ENCODE measurements at places on chromosomes 3 and 15.

- no peak for DNase-seq
Measured at GRCh38 chr15:80998251-80998650, 2.5 kb upstream of the TLNRD1 start.

GRCh38 chr3:8499181-8499611 is 2.4 kb upstream of the LMCD1 start:
- DNase-seq, result no peak

GRCh38 chr15:25175789-25176615 is 221.2 kb downstream of the SNRPN start:
- DNase-seq, result no peak

DNA sequence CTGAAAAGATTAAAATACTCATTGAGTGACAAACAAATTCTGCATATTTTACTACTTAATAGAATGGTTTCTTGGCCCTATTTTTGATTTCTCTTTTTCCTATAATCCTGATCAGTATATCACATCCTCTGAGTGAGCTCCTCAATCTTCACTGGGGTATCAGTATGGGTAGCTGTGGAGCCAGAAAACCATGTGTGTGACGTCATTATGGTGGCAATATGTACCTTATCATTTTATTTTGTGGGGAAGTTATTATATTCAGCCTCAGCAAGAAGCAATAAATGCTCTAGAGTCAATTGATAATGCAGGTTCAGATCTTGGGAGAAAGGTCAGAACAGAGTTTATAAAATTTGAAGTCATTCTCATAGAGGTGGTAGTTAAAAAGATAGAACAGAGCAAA is 1135.7 kb upstream of the CADM2 start:
- no peak for DNase-seq

DNA sequence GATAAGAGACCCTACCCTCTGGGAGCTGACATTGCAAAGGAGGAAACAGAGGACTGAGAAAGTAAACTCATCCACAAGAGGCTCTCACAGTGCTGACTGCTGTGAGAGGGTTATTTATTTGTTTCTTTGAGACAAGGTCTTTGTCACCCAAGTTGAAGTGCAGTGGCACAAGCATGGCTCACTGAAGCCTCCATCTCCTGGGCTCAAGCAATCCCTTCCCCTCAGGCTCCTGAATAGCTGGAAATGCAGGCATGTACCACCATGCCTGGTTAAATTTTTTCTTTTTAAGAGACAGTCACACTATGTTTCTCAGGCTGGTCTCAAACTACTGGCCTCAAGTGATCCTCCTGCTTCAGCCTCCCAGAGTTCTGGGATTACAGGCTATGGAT is 52.8 kb downstream of the FBLN2 start:
- DNase-seq, result no peak

- no peak for DNase-seq
Measured at GRCh38 chr3:66047311-66048050, 8.8 kb upstream of the MAGI1 start.

GRCh38 chr15:61857169-61857829 is 202.9 kb downstream of the VPS13C start:
- no peak for DNase-seq

- DNase-seq, result no peak
Measured at GRCh38 chr3:146093896-146094295, 67.1 kb downstream of the PLOD2 start.

GRCh38 chr15:63801171-63801570 is 32.6 kb downstream of the HERC1 start:
- no peak for DNase-seq

DNA sequence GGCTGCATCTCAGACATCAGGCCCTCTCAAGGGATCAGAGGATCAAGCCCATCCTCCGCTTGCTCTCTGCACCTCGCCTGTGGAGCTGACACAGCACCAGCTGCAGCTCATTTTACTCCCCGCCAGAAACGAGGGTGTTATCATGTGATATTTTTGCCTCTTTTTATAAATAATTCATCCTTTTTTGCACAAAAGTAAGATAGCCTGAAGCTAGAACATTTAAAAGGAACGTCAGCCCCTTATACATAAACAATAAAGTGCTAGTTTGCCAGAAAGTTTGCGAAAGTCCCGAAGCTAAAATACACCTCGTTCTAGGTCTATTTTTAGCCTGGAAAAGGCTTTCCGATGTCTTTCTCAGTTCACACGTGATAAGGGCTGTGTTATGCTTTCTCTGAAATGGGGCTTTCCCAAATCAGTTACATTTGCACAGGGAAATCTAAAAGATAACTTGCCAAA is 9.6 kb upstream of the FAM174B start:
- no peak for DNase-seq

- no peak for DNase-seq
Measured at GRCh38 chr3:108099244-108099643, 8.4 kb upstream of the CD47 start.

DNA sequence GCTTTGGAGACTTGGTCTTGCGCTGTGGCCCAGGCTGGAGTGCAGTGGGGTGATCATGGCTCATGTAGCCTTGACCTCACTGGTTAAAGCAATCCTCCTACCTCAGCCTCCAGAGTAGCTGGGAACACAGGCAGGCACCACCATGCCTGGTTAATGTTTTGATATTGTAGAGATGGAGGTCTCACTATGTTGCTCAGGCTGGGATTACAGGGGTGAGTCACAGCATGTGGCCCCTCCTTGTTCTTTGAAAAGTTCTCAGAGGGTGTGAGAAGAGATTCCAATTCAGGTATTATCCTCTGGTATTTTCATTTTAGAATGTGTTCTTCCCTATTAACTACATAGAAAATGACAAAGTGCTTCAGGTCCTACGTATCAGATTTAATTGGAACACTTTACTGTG is 51.9 kb upstream of the RPL32 start:
- no peak for DNase-seq

DNA sequence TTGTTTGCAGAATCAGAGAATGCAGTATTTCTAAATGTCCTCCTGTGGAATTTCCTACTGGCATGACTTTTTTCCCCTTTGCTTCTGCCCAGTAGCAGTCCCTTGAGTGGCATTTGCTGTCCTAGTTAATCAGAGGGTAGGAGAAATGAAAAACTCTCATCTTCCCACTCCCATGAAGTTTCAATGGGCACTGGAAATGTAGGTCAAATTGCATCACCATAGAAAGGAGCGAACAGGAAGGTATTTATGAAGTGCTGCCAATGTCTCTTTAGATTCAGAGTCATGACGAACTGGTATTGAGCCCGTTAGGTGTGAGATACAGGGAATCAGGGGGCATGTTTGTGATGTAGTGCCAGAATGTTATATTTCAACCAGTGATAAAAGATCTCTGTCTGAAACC is 23.2 kb downstream of the ATXN7 start:
- DNase-seq, result no peak

GRCh38 chr3:50605901-50606326 is 5.7 kb downstream of the CISH start:
- no peak for DNase-seq

- no peak for DNase-seq
Measured at GRCh38 chr3:123386477-123387040, 62.3 kb downstream of the ADCY5 start.

- DNase-seq, result no peak
Measured at GRCh38 chr3:36815375-36815774, 51.0 kb upstream of the DCLK3 start.

DNA sequence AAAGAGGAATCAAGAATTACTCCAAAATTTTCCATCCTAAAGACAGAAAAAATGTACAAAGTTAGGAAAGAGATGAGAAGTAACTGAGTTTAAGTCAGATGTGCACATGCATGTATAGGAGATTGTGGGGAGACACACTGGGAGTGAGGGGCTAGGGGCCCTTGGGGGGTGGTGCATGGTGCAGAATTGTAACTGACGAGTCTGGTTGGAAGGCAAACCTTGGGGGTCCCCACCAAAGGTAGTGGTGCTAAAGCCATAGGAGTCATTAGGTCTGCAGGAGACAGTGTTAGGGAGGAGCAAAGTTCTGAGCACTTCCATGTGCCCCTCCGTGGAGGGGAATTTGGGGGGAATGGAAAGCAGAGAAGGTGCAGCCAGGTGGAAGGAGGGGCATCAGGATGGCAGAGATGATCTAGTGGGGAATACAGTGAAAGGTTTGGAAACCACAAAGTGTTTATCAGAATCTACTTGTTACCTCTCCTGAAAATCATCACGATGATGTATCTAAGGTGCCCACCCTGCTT is 37.5 kb upstream of the EPHB1 start:
- no peak for DNase-seq

- no peak for DNase-seq
Measured at GRCh38 chr15:60643555-60643954, 164.6 kb upstream of the ICE2 start.

GRCh38 chr15:41333026-41333562 is 413 bp downstream of the NUSAP1 start:
- DNase-seq, result no peak

DNA sequence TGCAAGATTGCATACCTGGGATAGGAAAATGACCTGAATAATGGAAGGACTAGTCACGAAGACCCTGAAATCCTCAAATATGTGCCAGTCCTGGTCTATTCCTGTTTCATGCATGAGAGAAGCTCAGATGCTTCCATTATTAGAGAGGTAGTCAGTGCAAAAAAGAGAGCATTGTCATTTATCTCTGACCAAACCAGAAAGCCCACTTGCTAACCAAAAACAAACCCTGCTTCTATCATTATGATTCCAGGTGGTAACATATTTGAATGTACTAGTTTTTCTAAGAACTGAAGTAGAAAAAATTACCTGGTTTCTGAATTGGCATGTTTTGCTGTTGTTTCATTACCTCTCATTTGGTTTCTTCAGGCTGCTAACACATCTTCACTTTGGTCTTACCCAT is 160.8 kb upstream of the MANF start:
- no peak for DNase-seq

- no peak for DNase-seq
Measured at GRCh38 chr15:88612186-88612796, 8.8 kb upstream of the AEN start.

DNA sequence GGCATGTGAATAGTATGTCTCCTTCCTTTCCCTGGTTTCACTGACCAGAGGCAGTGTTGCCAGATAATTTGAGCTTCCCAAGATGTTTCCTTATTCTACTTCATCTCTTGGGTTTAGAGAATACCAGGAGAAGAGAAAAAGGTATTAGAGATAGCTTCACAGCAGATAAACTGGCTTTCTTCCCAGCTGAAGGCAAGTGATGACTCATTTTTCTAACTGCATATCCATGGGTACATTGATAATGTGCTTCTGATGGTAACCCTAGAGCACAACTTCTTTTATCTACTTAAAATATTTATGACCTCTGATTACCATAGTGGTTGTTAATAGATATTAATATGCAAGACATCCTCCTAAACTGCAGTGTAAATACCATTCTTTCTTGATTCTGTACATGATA is 34.6 kb upstream of the CMTM8 start:
- no peak for DNase-seq

DNA sequence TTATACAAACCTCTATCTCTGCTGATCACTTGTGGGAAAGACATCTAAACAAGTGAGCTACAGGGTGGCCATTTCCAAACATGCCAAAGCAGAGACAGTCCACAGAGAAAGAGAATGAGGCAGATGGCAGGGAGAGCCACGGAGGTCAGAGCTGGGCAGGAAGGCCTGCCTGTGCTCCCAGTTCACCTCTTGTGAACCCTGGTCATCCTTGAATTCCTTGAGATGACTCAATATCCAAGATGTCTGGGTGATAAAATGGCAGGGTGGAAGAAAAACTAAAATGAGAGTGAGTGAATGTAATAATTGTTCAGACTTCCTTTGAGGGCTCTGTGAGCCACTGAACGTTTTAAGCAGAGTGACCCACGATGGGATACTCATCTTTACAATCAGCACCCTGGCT is 104.8 kb downstream of the PLCH1 start:
- no peak for DNase-seq

- DNase-seq, result no peak
Measured at GRCh38 chr3:47384425-47384824, 3.6 kb downstream of the PTPN23 start.

GRCh38 chr3:116963802-116964201 is 254.2 kb downstream of the TUSC7 start:
- no peak for DNase-seq

DNA sequence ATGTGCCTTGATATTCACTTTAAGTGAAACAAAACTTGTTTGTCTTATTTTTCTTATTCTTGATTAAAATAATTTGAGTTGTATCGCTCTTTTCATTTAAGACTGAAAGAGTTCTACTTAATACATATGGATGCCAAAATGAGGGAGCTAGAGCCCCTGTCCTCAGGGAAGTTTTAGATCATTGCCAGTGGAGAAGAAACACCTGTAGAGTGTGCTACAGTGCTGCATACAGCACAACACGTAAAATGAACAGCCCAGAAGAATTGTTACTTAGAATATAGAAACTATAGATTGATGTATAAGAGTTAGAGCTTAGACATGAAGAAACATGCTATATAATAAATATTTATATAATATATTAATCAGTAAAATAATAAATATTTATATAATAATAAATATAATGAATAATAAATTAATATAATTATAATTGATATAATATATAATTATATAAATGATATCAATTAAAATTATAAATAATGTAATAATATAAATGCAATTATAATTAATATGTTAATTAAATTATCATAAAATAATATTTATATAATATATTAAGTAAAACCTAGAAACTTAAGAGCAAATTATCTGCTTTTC is 1234.7 kb downstream of the ROBO2 start:
- no peak for DNase-seq

GRCh38 chr3:25473246-25473645 is 45.2 kb downstream of the RARB start:
- DNase-seq, result no peak

DNA sequence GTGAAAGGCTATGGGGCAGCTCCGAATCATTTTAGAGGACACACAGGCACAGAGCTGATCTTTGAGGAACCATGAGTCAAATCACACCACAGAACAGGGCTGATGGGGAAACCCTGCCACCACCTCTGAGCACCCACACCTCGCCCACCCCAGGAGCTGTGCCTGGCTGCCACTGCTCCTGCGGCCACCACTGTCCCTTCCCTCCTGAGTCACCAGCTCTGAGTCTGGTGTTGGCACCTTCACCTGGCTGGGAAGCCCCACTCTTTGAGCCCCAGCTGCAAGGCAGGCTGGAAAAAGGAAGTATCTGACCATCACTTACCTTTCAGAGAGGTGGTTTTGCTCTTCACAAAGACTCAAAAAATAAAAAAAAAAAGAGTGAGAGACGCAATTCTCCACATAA is 63.6 kb upstream of the MEF2A start:
- DNase-seq, result peak; percentile 28

DNA sequence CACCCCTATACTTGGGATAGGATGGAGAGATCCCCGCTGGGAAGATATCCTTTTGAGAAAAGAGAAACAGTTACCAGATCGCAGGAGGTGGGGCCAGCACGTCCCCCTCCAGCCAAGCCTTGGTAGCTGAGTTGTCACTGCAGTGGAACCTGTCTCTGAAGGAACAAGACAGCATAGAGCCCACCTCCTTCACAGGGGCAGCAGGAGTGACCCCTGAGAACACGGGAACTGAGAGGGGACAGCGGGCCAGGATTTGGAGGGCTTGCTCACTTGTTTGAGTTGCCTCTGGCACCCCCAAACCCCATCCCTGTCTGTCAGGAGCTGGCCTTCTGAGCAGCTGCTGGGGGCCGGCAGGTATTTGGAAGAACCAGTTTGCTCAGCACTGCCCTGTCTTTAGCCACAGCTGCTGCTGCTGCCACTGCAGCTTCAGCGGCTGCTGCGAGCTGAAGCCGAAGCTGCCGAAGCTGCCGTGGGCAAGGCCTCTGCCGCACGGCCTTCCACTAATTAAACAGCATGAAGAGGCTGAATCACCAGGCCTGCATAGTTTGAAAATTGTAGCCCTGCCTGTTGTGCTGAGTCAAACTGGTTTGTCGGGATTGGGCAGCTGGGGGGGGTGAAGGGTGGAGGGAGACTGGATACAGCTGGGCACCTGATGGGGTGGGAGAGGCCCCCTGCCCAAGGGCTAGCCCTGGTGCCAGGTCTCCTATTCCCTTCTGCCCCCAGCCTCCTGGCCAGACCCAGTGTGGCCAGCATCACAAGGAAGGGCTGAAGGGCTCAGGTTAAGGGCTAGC is 4.0 kb downstream of the EPHB3 start:
- no peak for DNase-seq
